Activated T-cell treated with anti-CD3 and anti-CD28 coated beads, Interleukin-2, amount 50 U/mL, for 48 hours (primary cell): ENCODE measurements at places on chromosomes 7 and 10.

GRCh38 chr10:107971973-107972372, 807.5 kb upstream of the SORCS1 start:
- DNase-seq = no peak

- DNase-seq = no peak
Measured at GRCh38 chr10:14429043-14429700, 98.4 kb upstream of the FRMD4A start.

DNA sequence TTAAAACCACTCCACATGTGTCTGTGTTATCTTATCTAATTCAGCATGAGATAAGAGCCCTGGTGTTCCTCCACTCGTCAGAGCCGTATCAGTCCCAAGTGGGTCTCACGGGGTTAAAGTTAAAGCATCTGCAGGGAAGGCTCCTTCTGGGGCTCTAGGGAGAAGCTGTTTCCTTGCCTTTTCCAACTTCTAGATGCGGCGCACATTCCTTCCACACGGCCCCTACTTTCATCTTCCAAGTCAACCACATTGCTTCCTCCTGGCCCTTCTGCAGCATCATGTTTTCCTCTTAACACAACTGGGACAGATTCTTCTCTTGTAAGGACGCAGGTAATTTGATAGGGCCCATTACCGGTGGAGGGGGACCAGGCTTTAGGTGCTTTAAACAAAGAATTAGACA, 620.1 kb upstream of the DPP6 start:
- no peak for DNase-seq

DNA sequence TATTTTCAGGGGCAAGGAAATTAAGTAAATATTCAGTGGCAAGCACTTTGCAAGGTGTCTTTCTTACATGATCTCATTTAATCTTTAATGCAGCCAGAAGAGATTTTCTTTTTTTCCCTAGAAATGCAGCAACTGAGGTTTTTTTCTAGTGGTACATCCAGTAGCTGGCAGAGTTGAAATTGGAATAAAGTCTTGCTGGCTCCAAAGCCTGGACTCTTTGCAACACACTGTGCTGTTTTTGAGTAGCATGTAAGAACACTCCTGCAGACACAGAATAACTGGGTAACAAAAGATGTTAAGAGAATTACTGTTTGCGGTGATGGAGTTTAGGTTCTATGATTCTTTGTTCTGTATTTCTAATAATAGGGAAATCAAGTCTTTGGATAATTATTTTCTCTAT, 123.6 kb downstream of the PON1 start:
- DNase-seq = no peak

DNA sequence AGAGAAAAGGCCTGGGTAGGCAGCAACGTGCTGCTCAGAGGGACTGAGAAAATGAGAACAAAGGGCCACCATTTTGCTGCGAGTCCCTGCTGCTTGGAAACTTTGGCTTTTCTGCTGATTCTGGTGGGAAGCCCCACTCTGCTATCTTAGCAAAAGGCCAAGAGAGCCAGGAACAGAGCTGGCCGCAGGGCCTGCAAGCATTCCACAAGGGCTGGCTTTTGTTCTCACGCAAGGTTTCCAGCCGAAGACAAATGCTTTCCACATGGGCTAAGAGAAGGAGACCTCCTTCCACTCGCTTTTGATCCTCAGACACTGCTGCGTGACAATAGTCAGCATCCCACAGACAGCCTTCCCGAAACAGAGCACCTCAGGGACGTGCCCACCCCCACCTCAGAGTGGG, 163.1 kb downstream of the ARHGAP12 start:
- no peak for DNase-seq

DNA sequence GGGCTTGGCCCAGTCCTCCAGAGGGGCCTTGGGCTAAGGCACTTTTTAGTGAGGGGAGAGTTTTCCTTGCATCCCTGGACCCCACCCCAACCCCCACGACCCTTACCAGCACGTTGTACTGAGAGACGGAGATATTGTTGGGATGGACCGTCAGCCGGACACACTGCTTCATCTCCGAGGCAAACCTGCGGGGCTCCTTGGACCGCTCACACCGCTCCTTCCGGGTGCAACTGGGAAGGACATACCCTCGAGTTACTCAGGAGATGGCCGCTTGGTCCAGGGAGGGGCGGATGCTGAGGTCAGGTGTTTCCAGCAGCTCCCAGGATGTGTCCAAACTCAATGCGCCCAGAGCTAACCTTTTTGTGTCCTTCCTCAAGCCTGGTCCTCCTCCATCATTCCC, 348.0 kb downstream of the PLXNA4 start:
- no peak for DNase-seq
